ENCODE measurements at places on chromosomes 6 and 20.

DNA sequence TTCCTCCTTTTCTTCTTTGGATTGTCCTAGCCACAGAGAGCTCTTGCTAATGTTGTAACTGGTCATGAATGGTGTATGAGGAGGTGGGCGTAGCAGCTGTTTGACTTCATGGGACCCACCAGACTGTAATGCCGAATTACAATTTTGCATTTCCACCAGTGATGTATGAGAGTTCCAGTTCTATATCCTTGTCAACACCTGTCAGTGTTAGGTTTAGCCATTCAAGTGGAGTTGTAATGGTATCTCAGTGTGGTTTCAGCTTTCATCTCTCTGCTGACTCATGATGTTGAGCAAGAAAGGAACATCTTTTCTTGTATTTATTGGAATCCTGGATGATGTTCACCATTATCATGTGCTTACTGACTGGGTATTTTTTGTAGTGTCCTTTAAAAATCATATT, 5.1 kb downstream of the IGF2R start:
- DNase-seq, result no peak

DNA sequence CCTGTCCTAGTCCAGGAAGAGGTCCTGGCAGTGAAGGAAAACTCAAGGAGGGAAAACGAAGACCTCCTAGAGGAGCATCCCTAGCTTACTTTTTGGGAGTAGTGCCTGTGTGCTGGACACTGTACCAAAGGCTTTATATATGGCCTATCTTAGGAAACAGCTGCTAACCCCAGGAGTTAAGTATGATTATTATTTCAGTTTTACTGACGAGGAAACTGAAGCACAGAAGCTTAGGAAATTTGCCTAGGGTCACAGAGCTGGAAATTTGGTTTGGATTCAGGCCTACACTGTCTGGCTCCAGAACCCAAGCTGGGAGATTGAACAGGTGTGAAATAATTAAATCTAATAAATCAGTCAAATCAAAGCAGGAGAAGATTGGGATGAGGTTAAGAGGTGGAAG, 78.0 kb downstream of the SLX4IP start:
- no peak for DNase-seq

DNA sequence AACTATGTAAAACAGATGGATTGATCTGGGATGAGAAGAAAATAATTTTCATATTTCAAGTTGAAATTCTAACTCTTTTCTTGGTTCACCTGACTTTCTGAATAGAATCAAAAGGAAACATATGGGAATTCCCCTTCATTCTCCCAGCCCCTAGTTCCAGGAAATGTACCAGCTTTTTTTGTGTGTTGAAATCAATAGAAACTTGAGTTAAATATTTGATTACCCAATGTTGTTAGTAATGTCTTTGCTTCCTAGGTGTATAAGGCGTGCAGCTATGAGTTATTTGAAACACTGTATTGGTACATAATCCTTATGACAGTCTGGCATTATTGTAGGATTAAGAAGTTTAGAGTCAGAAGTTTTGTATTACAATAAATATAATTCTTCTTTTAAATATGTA, 21.5 kb downstream of the VNN2 start:
- peak; percentile 44 for DNase-seq

DNA sequence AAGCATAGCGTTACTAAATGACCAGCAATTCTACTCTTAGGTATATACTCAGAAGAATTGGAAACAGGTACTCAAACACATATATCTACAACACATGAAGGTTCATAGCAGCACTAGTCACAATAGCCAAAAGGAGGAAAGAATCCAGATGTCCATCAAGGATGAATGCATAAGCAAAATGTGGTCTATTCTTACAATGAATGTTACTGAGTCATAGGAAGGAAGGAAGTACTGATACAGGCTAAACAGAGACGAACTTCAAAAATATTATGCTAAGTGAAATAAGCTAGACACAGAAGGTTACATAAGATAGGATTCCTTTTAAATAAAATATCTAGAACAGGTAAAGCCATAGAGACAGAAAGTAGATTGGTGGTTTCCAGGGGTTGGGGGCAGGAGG, 93.5 kb downstream of the MAP3K7 start:
- no peak for DNase-seq

GRCh38 chr6:8130399-8130798, 28.1 kb upstream of the EEF1E1 start:
- no peak for DNase-seq

GRCh38 chr6:93423542-93423941, 4.2 kb upstream of the EPHA7 start:
- DNase-seq, result no peak

GRCh38 chr20:44691424-44692423, 23.4 kb upstream of the CCN5 start:
- DNase-seq, result no peak

- no peak for DNase-seq
Measured at GRCh38 chr6:25369433-25370177, 90.4 kb downstream of the CARMIL1 start.

DNA sequence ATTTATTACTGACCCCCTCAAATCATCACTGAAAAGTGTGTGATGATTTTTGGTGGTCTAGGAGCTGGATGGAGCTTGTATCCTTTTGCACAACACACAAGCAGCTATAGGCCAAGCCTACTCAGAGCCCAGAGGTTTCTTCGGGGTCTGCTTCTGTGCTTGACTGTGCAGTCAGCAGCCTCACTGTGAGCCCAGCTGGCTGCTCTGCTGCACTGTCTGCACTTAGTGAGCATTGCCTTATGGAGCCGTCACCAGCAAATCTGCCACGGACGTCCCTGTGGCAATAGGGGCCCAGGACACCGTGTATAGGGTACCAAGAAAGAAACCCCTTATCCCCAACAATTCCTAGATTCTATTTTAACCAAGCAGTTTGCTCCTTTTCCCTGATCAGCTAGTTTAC, 38.6 kb upstream of the GMPR start:
- no peak for DNase-seq

GRCh38 chr20:5234158-5234557, 82.6 kb downstream of the PROKR2 start:
- no peak for DNase-seq

- no peak for DNase-seq
Measured at GRCh38 chr20:43969501-43970182, 55.0 kb downstream of the TOX2 start.

GRCh38 chr20:16965401-16965800, 217.2 kb downstream of the OTOR start:
- no peak for DNase-seq

GRCh38 chr20:16761305-16761829, 13.2 kb downstream of the OTOR start:
- DNase-seq, result no peak

- no peak for DNase-seq
Measured at GRCh38 chr6:108896111-108896661, 48.0 kb downstream of the ARMC2 start.

GRCh38 chr20:57429580-57430200, 38.5 kb downstream of the RBM38 start:
- peak; percentile 40 for DNase-seq

GRCh38 chr6:36443471-36444428, 950 bp downstream of the KCTD20 start:
- DNase-seq, result no peak

GRCh38 chr20:51016521-51016920, 6.4 kb downstream of the KCNG1 start:
- no peak for DNase-seq

- DNase-seq, result no peak
Measured at GRCh38 chr6:149384464-149384863, 15.6 kb upstream of the SUMO4 start.

GRCh38 chr6:70107852-70108629, 194.8 kb downstream of the COL9A1 start:
- no peak for DNase-seq

- DNase-seq, result no peak
Measured at GRCh38 chr20:63351811-63352591, 9.1 kb downstream of the CHRNA4 start.

- DNase-seq, result no peak
Measured at GRCh38 chr20:46784436-46785127, 75.1 kb downstream of the SLC2A10 start.

DNA sequence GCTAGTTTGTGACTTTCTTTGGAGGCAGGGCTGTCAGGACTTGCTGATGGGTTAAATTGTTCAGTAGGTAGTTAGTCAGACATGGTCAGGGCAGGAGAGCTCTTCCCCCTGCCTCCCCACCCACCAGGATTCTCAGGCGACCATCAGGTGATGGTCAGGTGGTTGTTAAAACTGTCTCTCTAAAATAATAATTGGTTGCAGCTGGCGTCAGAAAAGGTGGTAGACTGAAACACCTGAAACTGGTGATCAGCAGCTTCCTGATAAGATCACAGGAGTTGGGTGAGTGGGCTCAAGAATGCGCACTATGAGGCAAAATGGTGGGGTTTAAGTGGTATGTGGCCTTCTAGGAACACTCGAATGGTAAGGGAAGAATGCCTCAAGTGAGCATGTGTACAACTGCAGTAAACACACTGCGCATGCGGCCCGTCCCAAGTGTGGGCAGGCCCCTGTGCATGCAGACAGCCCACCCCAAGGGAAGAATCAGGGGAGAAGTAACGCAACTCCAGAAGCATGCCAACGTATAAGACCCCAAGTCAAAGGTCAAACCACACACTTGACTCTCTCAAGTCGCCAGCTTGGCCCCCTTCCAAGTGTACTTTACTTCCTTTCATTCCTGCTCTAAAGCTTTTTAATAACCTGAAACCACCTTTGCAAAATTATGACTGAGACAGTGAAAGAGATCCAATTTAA, 7.9 kb upstream of the BLCAP start:
- no peak for DNase-seq

DNA sequence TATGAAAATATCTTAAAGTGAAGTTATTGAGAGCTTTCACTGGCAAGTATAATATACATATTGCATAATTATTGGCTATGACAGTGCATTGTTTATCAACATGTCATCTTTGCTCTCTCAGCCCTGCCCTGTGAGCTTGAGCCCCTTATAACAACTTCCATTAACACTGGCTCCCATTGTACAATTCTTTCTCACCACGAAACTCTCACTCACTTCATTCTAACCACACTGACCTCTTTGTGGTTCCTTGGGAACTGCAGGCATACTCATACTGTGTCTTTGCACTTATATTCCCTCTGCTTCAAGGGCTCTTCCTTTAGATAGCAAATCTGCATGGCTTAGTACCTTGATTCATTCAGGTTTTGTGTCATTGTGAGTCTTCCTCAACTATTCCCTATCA, 411.8 kb downstream of the CDKAL1 start:
- DNase-seq, result peak; percentile 14

DNA sequence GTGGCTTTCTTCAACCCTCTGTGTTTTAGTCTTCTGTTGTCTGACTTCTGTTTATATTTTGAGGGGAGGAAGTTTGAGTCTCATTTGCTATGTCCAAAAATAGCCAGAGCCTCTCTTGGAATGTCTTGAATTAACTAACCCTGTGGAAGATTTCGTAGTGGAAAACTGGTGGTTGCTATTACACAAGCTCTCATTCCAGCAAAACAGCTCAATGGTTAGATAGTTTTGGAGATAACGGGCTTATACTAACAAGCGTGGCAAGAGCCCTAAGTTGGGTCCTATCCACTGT, 1.6 kb downstream of the CCN2 start:
- DNase-seq, result no peak

- no peak for DNase-seq
Measured at GRCh38 chr6:100891079-100891478, 9.9 kb upstream of the ASCC3 start.

GRCh38 chr6:161557333-161558107, 283.7 kb upstream of the AGPAT4 start:
- no peak for DNase-seq

- no peak for DNase-seq
Measured at GRCh38 chr20:3432844-3433243, 25.4 kb upstream of the DNAAF9 start.

DNA sequence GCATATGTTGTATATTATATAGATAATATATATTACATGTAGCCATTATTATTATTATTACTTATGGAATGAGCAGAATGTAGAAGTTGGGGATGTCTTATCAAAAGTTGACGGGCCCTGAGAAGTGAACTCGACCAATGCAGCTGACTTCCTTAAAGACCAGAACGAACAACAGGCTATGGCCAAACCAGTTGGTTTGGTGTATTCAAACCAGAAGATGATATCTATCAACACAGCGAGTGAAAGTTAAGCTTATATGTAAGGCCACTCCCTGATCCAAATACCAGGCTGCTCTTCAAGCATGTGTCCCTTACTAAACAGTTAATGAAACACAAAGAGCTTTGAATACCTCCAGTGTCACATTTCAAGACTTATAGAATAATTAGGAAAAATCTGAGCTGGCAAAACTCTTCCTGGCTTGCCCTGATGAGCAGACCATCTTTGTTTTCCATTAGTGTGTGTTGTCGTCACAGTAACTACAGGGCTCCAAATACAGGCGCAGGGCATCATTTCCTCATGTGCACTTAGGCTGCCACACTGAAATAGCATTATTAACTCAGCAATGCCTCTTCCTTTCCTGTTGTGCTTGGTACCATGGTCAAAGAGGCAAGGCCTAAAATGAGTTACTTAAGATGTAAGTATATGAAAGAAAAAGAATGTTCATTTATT, 6.6 kb downstream of the FILIP1 start:
- DNase-seq, result peak; percentile 18

GRCh38 chr20:11216451-11217314, 542.9 kb upstream of the JAG1 start:
- no peak for DNase-seq

GRCh38 chr20:35451295-35451694, 4.1 kb upstream of the CEP250 start:
- peak; percentile 89 for DNase-seq

GRCh38 chr6:88708197-88708744, 255.1 kb downstream of the RNGTT start:
- no peak for DNase-seq

GRCh38 chr20:23019403-23019802, 15.7 kb upstream of the SSTR4 start:
- no peak for DNase-seq

DNA sequence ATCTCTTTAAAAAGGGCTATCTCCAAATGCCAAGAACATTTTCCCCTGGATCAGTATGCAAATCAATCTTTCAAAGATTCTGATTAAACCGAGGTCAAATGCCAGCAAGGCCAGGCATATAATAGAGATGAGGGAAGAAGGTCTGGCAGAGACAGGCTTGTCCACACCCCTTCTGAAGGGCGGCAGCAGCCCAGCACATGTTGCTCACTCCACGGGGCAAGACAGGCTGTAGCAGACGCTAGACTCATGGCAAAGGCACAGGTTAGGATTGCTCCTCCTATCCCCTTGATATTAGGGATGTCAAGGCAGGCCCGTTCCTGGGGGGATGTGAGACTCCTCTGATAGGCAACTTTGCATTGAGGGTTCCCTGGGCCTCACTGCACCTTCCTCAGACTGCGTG, 104.7 kb upstream of the RIN2 start:
- DNase-seq, result no peak

DNA sequence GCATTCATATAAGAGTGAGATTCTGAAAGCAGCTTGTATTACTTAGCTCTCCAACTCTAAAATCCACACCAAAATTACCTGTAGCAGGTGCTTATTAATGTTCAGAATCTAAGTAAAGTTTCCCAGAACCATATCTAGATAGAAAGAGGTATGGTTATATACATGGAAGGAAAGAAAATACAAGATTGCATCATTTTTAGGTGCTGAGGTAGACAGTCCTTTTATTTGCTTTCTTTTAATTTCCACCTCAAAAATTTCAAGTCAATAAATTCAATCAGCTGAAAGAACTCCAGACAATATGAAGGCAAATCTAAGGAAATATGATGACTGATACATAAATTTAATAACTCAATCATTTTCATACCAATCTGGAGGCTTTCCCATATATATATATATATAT, 521.9 kb downstream of the PKHD1 start:
- no peak for DNase-seq
